Occipital lobe (tissue), 3 donors: ENCODE measurements at places on chromosomes 16 and 17. TPM values are rescaled to one million over a fixed set of nuclear protein-coding genes. Genes with fewer than 3 reads are reported as not detected.

GRCh38 chr17:68387435-68388218 lies 69.7 kb downstream of the WIPI1 start:
- DNase-seq = no peak

GRCh38 chr16:64428463-64429113 lies 693.3 kb downstream of the CDH11 start:
- DNase-seq = no peak

DNA sequence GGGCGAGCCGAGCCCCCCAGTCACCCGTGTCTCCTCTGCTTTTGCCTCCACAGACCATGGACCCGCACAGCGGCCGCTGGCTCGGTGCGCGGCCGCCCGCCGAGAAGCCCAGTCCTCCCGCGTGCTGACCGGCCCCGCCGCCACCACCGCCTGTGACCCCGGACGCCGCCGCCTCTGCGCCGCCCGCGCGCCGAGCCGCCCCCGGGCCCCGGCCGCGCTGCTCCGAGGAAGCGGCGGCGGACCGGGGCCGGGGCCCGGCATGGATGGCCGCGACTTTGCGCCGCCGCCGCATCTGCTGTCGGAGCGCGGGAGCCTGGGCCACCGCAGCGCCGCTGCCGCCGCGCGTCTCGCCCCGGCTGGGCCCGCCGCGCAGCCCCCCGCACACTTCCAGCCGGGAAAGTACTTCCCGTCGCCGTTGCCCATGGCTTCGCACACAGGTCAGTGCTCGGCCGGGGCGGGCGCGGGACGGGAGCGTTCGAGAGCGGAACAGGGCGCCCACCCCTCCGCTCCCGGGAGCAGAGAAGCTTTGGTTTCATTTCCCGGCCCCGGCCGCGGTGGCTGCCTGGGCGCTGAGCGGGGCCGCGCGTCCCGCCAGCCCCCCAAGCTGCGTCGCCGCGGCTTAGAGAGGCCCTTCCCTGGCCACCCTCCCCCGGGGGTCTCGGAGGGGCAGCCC lies 4.4 kb downstream of the BAHCC1 start:
- no peak for DNase-seq

GRCh38 chr16:74666010-74666421 lies 661 bp downstream of the RFWD3 start:
- no peak for DNase-seq

DNA sequence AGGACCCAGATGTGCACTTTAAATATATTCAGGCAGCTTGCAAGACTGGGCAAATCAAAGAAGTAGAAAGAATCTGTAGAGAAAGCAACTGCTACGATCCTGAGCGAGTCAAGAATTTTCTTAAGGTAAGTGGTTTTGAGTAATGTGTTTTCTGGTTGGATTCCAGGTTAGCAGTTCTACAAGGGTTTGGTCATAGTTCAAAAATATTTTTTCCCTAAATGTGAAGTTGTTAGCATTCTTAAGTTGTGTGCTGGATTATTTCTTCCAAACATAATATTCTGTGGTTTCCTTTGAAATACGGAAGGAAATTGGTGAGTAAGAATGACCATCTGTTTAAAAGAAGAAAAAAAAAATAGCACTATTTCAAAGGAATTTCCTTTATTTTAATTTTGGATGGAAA lies 38.4 kb downstream of the PTRH2 start:
- DNase-seq = no peak

DNA sequence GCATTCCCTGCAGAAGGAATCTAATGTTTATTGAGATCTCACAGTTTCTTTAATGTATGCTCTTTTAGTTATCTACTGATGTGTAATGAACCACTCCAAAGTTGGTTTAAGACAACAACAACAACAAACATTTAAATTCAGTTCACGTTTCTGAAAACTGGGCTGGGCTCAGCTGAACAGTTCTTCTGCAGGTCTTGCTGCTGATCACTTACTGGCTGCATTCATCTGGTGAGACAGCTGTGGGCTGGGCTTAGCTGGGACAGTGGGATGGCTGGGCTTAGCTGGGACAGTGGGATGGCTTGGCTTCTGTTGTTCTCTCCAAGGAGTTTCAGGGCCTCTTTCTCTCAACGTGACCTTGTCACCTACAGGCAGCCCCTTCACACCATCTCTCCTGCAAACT lies 544.3 kb upstream of the CDH5 start:
- no peak for DNase-seq

DNA sequence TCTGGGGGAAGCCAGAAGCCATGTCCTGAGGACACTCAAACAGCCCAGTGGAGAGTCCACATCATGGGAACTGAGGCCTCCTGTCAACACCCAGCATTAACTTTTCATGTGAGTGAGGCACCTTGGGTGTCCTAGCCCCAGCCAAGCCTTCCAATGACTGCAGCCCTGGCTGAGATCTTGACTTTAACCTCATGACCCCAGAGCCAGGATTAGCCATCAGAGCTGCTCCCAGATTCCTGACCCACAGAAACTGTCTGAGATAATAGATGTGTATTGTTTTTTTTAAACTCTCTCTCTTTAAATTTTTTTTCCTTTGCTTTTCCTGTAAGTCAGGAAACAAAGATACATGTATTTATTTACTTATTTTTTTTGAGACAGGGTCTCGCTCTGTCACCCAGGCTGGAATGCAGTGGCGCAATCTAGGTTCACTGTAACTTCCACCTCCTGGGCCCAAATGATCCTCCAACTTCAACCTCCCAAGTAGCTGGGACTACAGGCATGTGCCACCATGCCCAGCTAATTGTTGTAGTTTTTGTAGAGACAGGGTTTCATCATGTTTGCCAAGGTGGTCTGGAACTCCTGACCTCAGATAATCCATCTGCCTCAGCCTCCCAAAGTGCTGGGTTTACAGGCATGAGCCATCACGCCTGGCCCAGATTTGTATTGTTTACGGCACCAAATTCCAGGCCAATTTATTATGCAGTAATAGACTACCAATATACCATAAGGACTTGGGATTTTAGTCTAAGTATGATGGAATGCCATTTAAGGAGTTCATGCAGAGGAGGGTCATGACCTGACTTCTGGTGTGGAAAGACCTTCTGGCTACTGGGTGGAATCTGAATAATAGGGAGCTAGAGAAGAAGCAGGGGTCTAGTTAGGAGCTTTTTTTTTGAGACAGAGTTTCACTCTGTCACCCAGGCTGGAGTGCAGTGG lies 14.0 kb upstream of the TMEM94 start:
- no peak for DNase-seq

DNA sequence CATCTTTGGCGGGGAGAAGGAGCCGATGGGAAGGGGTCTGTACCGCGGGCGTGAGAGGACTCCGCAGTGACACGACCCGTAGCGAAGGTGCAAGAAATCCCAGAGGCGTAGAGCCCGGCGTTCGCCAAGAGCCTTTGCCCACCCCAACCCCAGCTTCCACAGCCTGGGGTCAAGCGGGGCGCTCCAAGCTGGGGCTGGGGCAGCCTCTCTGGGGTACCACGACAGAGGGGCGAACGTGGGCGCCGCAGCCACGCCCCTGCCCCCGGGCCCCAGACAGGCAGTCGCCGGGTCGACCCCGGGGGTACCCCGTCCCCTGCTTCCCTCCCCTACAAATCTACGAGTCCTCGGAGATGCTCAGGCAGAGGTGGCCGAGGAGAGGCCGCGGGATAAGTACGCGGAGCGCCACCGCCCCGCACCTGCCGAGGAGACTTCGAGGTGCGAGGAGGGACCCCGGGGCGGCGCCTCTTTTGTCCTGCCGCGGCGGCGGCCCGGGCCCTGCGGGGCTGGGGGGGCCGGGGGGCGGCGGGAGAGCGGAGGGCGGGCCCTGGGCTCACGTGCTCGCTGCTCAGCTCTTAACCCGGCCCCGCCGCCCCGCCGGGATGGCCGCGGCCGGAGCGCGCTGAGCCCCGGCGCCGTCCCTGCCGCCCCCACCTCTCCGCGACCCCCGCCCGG lies at the start of gene ADAM11:
Gene ADAM11, plus strand, starts transcription at position 575 of the 672 bp plus-strand sequence. CDS start 212 bp downstream, outside the sequence.
- DNase-seq = no peak

DNA sequence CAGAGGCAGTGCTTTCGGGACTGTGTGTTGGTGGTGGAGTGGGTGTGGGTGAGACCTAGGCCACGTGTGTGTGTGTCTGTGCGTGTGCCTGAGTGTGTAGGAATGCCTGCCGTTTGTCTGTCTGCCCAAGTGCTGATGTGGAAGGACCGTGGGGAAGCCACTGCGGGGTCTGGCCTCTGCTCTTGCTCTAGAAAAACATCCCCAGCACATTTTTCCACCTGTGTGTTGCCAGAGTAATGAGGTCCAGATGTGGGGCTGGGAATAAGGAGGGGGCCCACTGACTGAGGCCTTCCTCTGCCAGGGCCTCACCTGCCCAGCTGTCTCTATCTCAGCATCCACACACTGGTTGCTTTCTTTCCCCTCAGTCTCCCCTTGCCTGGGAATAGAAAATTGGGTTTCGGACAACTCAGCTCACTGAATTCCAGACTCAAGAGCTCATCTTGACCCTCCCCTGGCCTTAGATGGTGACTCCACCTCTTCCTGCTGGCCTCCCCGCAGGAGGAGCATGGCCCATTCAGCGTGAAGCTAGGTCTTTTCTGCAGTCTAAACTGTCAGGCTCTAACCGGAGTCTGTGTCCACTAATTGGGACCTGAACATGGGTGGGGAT lies 7.6 kb downstream of the SGCA start:
- no peak for DNase-seq

- DNase-seq = no peak
Measured at GRCh38 chr16:87747626-87748414, 18.0 kb downstream of the KLHDC4 start.

DNA sequence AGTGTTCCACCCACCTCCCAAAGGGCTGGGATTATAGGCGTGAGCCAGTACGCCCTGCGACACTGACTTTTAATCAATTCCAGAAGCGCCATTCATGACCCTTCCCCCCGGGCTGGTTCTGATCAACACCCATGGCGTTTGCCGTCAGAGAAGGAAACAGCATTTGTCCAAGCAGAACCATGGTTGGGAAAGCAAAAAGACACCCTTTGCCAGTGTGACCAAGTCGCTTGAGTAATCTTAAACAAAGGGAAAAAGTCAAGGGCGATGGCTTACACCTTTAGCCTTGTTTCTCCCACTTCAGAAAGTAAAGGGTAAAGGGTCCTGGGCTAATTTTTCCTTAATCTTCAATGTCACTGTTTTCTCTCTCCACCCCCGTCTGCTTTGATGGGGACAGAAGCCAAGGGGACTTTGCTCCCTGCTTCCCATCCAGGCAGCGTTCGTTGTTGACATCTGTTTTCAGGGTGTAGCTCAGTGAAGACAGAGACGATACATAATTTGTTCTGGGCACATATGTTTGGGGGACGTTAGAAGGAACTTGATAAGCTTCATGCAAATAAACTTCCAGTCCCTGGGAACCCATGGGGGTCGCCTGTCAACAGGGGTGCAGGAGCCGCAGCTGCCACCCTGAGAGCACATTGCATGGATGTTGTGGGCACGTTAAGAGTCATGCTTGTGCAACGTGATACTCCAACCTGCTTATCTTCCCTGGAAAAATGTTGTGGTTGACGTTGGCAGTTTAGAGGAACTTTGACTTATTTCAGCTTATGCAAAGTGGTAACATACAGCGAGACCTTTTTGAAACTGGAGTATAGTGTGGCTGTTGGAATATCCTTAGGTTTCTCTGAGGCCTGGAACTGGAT lies 50.6 kb upstream of the TANGO6 start:
- DNase-seq = no peak

DNA sequence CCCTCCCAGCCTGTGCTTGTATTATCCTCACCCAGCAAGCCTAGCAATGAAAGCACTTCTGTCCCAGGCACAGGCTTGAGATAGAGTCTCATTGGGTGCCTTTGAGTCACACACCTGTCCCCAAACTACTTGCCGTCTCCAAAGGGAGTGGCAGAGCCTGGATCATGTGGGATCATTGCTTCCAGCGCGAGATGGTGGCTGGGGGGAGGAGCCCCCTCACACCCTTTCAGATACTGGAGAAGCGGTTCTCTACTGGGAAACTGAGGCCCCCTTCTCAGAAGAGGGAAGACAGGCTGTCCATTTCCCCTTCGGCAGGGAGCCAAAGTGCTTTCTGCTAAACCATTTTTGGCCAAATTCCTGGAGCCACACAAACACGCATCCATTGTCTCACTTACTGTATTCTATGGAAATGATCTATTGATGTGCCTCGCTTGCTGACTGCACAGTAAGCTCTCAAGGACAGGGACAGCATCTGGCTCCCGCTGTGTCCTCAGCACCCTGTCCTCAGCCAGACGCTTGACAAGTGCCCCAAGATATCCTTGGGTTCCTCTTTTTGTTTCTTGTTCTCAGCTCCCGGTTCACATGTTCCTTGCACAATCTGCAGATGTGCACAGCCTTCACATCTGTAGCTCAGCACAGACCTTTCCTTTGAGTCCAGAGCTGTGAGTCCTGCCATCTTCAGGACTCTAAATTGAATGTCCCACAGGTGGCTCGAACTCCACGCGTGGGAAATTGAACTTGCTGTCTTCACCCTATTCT lies 26.0 kb upstream of the DLX3 start:
- no peak for DNase-seq

- no peak for DNase-seq
Measured at GRCh38 chr16:56909527-56909979, 22.4 kb upstream of the HERPUD1 start.

GRCh38 chr17:21027031-21027430 lies 15.8 kb downstream of the USP22 start:
- no peak for DNase-seq

DNA sequence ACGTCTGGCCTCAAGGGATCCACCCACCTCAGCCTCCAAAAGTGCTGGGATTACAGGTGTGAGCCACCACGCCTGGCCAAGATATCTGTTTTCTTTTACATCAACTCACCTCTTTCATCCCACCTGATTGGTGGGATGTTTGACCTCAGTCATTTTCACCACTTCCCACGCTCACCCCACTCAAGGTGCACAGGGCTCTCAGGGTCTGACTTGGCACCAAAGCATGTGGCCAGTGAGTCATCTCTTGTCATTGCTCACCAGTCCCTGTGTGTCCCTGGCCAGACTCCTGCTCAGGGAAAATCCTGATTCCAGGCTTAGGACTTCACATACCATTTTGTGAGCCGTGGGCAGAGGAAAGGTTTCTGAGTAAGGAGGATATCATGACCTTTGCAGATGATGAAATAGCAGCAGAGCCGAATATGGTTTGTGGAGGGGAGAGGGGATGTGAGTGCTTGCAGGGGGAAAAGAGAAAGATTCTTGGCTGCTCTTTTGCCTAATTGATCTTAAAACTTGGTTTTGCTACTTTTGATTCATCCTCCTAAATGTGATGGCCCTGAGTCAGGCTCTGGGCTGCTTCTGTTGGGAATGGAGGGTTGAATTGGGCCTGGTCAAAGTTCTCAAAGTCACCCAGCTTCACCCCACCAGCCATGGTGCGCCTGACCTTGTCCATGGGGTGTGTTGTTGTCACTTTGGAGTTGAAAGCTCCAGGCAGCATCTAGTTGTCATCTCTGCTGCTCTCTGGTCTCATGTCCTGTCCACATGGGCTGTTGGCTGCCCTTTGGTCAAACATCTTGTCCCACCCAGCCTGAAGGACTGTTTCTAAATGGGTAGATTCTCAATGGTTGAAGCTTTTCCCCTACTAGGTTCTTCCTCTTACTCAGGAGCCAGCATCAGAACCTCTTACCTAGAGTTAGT lies 6.0 kb upstream of the KCNH6 start:
- DNase-seq = no peak

Gene KRTAP2-1
- not detected for total RNA-seq

Gene CDH1
- 1.1 TPM for total RNA-seq

Gene NKD1
- total RNA-seq = 2.2 TPM

Gene SLC12A3
- total RNA-seq = not detected

Gene TNFRSF17
- not detected for total RNA-seq

Gene PRKCA
- total RNA-seq = 29.9 TPM

Gene KCNJ2
- 10.3 TPM for total RNA-seq

Gene KRT32
- total RNA-seq = not detected

Gene DVL2
- total RNA-seq = 49.1 TPM

Gene ERN1
- total RNA-seq = 5.9 TPM

Gene OR4D1
- under 0.01 TPM for total RNA-seq
